Right renal pelvis (tissue), 4 donors: ENCODE measurements at places on chromosomes 16 and 17. TPM values are rescaled to one million over a fixed set of nuclear protein-coding genes. Genes with fewer than 3 reads are reported as not detected.

Gene NACA2
- 2.7 TPM for polyA plus RNA-seq

DNA sequence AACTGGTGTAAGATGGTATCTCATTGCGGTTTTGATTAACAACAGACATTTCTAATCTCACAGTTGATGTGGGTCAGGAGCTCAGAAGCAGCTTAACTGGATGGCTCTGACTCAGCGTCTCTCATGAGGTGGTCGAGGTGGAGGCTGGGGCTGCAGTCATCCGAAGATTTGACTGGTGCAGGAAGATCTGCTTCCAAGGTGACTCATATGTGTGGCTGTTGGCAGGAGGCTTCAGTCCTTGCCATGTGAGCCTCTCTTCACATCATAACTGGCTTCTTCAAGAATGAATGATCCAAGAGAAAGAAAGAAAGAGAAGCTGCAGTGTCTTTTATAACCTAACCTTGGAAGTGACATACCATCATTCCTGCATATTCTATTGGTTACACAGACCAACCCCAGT lies 376.1 kb downstream of the SEC14L1 start:
- no peak for DNase-seq

GRCh38 chr16:79283578-79283977 lies 317.0 kb downstream of the MAF start:
- DNase-seq, result no peak

Gene SLFN13
- 23.6 TPM for polyA plus RNA-seq

- no peak for DNase-seq
Measured at GRCh38 chr17:53628011-53628410, 194.7 kb upstream of the KIF2B start.

- DNase-seq, result no peak
Measured at GRCh38 chr16:78421181-78421708, 321.8 kb downstream of the WWOX start.

- no peak for DNase-seq
Measured at GRCh38 chr16:56518425-56518824, 1.4 kb downstream of the BBS2 start.

DNA sequence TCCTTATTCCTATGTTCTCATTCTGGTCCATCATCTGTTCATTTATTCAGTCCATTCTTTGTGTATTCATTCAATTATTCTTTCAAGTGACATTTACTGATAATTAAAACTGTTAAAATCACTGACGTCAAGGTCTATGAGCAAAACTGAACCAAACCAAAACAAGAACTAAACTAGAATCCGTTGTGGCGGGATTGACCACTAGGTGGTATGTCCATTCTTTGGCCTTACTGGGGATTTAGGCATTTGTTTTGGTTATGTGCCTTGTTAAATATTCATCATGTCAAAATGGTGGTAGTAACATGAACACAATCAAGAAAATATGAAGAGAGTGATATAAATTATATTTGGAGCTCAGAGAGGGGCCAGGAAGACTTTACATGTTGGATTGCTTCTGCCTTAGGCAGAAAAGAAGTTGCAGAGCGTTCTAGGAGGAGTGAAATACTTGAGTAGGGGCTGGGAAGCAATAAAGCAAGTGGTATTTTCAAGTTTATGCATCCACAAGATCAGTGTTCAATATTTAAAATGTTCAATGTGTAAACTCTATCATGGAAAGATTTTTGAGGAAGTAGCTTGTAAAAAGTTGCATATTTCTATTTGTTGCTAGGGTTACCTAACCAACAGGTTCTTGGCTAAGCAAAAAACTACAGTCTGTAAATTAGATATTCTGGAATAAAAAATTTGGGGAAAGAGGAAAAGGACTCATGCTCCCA lies 129.0 kb downstream of the CDH13 start:
- no peak for DNase-seq

Gene SLC46A1
- polyA plus RNA-seq, result 14.6 TPM

DNA sequence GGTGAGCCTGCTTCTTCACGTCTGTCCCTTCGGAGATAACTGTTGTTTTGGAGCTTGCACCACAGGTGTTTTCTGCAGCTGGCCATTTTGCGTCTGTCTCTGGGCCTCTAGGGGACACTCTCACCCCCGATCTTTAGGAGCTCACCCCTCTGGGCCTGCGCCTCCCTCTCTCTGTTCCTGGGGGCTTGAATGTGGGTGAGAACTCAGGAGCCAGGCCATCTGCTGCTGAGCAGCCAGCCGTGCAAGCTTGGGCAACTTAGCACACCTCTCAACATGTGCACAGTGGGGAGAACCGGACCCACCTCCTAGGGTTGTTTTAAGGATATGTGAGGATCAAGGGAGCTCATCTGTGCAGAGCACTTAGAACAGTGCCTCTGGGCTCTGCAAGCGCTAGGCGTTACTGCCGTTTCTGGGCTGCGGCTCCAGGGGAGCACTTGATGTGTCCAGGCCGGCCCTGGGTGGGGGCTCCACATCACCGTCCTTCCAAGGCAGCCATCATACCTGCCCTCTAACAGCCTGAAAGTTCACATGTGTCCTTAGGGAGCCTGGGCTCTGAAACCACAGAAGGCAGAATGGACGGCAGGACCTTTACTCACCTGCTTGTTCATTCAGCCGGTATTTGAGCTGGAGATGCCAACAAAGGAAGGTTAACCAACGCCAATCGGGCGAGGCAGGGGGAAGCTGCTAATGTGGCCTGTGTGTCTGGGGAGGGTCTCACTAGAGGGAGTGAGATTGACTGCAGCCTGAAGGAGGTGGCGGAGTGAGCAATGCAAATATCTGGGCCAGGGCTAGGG lies 66.3 kb downstream of the MRC2 start:
- no peak for DNase-seq

Gene LASP1
- polyA plus RNA-seq, result 147 TPM

Gene VTN
- polyA plus RNA-seq, result 21.3 TPM

DNA sequence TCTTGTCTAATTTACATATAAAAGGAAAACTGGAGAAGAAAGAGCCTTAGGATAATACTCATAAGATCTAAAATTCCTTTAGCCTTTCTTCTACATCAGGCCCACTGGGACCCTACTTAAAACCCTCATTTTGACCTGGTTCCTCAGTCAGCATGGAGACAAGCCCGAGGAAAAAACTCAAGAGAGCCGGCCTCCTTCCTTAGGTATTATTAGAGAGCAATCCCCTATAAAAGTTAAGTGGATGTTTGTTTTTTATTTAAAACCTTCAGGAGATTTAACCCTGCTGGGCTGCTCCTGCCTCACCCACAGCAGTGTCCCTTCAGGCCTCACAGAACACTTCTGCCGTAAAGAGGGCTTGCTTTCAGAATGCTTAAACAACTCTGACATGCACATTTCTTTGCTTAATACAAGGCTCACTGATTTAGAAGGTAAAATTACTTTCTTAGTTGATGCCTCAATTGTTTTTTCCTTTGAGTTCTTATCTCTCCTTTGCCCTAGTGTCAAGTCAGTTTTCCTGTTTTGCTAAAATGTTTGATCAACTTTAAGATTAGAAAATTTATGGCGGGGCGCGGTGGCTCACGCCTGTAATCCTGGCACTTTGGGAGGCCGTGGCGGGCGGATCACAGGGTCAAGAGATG lies 145.6 kb upstream of the TBX2 start:
- no peak for DNase-seq

GRCh38 chr17:11610999-11611566 lies 12.8 kb downstream of the DNAH9 start:
- no peak for DNase-seq

Gene NME1
- 74.5 TPM for polyA plus RNA-seq

DNA sequence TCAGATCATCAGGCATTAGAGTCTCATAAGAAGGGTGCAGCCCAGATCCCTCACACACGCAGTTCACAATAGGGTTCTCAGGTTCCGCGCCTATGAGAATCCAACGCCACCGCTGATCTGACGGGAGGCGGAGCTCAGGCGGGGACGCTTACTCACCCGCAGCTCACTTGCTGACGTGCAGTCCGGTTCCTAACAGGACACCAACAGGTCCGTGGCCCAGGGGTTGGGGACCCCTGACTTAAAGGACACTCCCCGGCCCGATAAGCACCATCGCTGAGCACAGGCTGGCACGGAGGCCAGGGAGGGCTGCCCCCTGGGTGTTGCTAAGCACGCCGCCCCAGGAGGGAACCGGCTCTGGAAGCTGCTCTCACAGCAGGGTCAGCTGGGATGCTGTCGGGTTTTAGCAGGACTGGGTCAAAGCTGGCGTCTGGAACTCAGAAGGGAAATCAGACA lies 30.1 kb upstream of the BAHCC1 start:
- no peak for DNase-seq

Gene LAT
- 10.1 TPM for polyA plus RNA-seq

- no peak for DNase-seq
Measured at GRCh38 chr16:681746-682427, 1.7 kb downstream of the STUB1 start.

DNA sequence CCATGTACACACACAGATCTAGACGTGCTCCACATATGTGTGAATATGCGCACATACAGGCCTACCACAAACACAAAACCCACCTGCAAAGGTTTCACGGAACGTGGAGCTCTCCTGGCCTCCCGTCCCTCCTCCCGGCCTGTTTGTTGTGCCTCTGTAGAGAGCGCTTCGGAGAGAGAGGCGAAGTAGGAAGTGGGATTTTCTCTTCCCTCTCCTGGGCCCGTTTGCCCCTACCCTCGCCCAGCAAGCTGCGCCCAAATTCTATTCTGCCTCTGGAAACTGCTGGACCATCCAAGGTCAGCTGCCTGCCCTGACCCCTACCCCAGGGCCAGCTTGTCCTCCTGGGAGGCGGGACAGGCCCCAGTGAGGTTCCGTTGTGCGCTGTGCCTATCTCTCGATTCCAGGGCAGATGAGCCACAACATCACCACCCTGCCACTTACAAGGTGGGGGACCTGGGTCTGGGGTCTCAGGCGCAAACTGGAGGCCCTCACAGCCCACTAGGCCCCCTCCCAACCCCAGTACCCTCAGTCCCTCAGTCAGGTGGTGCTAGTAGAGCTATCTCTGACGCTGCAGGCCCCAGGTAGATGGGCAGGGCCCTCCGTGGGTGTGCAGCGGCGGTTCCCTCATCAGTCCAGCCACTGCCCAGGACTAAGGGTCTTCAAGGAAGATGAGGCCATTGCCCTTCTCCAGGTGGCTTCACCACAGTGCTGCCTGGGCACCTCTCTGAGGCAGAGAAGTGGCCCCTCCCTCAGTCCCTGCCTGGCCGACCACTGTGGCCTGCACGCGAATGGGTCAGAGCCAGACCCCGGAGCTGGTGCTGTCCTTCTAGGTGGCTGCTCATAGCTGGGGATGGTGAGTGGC lies 54.2 kb downstream of the BEAN1 start:
- DNase-seq, result no peak

Gene TOM1L1
- polyA plus RNA-seq, result 104 TPM

Gene C16orf96
- polyA plus RNA-seq, result 0.17 TPM

DNA sequence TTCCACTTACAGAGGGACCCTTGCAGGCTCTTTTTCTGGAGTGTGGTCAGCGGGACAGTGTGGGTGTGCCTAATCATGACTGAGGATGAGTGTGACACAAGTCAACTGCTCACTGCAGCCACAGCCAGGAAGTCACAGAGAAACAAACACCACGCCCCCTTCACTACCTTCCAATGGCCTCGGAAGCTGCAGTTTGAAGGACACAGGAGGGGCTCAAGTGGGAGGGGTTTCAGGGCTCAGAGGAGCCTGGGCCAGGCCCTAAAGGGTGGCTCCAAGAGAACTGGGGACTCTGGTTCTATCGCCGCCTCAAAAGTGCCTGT lies 116.2 kb upstream of the SDK2 start:
- no peak for DNase-seq

Gene ABCA9
- polyA plus RNA-seq, result 2.9 TPM

- DNase-seq, result no peak
Measured at GRCh38 chr16:73610605-73611156, 562.8 kb upstream of the ZFHX3 start.

- no peak for DNase-seq
Measured at GRCh38 chr16:67311607-67312488, 14.7 kb downstream of the KCTD19 start.

DNA sequence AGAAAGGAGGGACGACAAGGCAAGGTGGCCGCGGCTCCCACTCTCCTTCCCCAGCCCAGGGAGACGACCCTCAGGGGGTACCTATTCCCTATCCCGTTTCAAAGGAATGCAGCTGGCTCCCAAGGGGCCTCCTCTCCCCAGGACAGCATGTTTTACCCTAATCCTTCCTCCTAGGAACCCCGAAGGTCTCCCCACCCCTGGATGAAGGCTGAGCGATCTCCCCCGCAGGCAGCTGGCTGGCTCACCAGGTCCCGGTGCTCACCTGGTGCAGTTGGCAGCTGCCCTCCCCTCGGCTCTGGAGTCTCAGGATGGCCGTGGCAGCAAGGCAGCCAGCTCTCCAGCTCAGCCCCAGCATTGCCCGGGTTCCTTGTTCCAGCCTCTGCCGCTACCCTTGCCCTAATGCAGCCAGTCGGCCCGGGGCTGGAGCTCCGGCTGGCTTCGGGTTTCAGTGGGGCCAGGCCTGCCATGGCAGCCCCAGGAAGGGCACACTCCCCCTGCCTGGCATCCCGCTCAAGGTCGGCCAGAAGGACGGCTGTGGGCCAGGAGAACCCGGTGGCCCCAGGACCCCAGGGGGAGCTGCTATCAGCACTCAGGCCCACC lies 4.6 kb downstream of the CLUH start:
- DNase-seq, result no peak

Gene GH1
- not detected for polyA plus RNA-seq

Gene CTRB1
- polyA plus RNA-seq, result 0.04 TPM

DNA sequence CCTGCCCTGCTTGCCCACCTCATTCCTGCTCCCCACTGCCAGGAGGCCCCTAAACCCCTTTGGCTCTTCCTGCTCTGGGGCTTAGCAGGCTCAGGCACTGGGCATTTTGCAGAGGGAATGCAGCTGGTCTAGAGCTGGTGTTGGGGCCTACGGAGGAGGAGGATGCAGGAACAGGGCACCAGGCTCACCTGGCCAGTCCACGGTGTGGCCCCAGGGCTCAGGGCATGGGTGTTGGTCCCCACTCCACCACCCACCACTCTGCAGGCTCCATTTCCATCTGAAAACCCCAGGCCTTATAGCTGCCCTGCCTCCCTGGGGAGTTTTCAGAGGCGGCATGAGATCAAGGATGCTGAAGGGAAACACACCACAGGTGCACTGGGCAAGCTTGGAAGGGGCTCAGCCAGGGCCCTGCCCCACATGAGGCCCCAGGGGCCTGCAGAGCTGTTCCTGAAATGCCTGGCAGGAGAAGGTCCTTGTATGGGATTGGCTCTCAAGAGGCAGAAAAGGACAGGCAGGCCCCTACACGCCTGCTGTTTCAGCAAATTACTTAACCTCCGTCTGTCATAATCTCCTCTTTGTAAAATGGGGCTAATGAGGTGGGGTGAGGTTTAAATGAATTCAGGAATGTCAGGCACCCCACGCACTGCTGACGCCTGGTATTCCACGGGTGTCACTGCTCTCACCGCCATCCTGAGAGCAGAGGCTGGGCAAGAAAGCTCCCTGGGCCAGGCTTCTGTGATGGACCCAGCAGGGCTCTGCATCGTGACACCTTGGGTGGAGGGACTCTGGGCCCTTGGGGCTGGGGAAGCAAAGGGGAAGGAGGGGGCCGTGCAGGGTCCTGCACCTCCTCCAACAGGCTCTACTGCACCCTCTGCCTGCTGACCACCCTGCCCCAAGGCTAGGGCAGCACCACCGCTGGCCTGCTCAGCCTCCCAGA lies 9.3 kb downstream of the SLC47A2 start:
- DNase-seq, result no peak

Gene TM4SF5
- polyA plus RNA-seq, result 1.4 TPM

- no peak for DNase-seq
Measured at GRCh38 chr17:77375917-77376651, 235.3 kb downstream of the SEC14L1 start.
